ENCODE measurements at places on chromosomes 1 and 21.

DNA sequence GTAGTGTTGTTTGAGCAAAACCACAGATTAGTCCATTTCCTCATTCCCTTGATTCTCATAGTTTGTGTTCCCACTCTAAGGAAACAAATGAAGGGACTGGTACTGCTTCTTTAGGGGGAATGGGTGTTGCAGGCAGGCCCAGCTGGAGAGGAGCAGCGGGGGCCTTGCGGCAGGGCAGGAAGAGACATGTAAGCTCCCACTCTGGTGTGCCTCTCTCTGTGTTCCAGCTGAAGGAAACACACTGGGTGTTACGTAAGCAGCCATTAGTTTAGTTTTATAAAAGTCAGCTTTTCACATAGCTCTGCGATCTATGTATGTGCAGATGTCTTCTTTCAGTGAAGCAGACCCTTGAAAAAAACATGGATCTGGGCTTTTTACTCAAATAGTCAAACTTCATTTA lies 99.5 kb downstream of the CACHD1 start:
- DNase-seq, result no peak

GRCh38 chr1:161114556-161114955 lies 3.3 kb downstream of the PFDN2 start:
- no peak for DNase-seq

- DNase-seq, result no peak
Observed at GRCh38 chr1:180000575-180000974, 46.0 kb downstream of the CEP350 start.

DNA sequence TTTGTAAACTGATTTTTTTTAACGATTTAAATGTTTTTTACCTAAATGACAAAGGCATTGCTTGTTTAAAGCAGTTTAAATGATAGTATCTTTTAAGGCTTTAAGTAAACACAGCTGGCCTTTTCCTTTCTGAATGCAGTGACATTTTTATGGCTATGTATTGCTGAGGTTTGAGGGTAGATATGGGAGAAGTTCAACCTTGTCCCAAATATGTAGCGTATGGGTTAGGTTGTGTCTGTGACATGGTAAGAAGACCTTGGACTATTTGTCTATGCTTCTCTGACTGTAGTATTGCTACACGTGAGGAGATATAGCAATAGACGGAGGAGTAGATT lies 32.5 kb downstream of the PKNOX1 start:
- DNase-seq, result no peak

- DNase-seq, result no peak
Observed at GRCh38 chr21:34960687-34961086, 88.4 kb downstream of the RUNX1 start.

DNA sequence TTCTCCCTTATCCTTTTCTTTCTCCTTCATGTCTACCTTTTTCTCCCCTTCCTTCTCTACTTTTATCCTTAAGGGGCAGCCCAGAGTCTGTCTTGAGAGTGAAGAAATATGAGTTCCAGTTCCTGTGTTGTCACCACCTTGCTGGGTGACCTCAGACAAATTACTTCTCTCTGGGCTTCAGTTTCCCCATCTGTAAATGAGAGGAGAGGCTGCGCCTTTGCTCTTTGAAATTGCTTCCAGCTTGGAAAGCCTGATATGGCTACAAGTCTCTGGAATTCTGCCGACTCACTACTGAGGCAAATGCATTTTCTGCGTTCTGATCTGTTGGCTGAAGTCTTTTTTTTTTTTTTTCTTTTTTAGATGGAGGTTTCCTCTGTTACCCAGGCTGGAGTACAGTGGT lies 119.2 kb downstream of the SYF2 start:
- no peak for DNase-seq

GRCh38 chr1:46333300-46334029 lies 7.1 kb upstream of the NSUN4 start:
- no peak for DNase-seq

- DNase-seq, result no peak
Observed at GRCh38 chr1:234111458-234112142, 207.1 kb downstream of the SLC35F3 start.

GRCh38 chr1:40265919-40266318 lies 7.9 kb downstream of the ZMPSTE24 start:
- no peak for DNase-seq

- DNase-seq, result no peak
Observed at GRCh38 chr1:54699936-54700525, 15.6 kb upstream of the TTC4 start.

DNA sequence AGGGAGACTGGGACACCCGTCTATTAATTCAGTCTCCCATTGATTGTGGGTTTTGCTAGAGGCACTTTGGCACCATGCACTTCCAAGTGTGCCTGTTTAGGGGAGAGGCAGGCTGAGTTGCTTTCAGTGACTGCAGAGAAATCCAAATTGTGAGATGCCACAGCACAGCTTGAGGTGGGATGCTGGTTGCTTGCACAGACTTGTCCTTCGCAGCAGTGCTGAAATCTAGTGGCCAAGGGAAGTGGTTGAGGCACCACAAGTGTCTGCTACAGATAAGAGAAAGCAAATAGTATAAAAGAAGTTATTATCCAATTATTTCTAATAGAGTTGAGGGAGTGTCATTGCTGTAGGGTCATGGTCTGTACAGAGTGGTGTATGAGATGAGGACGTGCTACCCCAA lies 40.0 kb upstream of the APP start:
- no peak for DNase-seq

- DNase-seq, result peak; percentile 58
Observed at GRCh38 chr21:45555251-45555556, 13.0 kb upstream of the SLC19A1 start.

DNA sequence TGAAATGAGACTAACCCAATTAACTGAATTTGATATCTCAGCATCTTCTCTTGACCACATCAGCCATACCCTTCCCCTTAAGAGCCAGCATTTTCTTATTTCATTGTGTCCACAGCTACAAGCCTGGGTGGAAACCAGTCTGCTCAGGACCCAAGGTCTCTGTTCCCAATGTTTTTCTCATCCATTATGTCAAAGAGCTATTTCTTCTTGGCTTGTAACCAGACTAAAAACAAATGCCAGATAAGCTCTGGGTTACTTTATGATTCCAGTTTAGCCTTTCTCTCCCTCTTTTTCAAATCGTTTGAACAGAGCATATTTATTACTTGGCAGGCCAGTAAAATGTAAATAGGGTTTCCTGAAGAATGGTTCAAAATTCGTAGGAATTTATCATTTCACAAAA lies 109.3 kb upstream of the SPATA6 start:
- no peak for DNase-seq

- DNase-seq, result no peak
Observed at GRCh38 chr1:5286244-5286643, 631.8 kb downstream of the AJAP1 start.

- no peak for DNase-seq
Observed at GRCh38 chr1:151476083-151476482, 16.8 kb upstream of the POGZ start.

DNA sequence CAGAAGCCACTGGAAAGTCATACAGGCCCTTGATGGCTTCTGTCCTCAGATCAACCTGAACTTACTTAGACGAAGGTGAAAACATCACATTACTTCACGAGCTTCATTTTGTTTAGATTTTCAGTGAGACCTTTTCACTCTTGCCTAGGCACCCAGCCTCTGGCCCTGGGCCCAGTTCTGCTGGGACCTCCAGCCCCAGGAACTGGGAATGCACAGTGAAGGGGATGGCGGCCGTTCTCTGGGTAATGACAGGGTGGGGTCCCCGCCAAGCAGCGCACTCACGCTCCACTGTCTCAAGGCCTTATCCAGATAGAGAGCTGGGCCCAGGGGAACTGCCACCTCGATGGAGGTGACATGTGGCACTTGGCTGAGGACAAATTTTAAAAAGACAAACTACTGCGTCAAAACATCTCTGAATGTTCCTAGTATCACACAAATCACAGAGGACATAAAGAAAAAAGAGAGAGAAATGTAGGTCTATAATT lies 54.8 kb downstream of the NPHP4 start:
- DNase-seq, result no peak

- no peak for DNase-seq
Observed at GRCh38 chr1:27005648-27006496, 6.8 kb downstream of the TENT5B start.

- no peak for DNase-seq
Observed at GRCh38 chr21:45202889-45203288, 84.8 kb downstream of the POFUT2 start.

DNA sequence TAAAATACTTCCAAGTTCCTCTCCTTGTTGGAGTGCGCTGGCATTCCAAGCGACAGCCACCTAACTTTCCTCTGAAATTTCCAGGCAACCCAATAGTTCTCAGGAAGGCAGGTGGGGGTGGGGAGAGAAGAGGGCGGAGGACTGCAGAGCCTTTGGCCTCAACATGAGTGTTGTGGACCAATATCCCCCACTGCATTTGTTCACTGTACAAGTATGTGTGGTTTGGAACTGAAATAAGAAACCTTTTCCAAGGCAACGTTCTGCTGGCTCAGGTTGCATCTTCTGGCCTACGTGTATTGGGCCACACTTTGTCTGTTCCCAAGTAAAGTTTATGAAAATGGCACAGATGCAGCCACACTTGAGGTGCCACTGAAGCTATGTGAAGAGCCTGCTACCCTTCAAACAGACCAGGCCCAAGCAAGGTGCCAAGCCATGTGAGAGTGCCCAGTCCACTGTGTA lies 153.4 kb downstream of the DHRS3 start:
- DNase-seq, result no peak

DNA sequence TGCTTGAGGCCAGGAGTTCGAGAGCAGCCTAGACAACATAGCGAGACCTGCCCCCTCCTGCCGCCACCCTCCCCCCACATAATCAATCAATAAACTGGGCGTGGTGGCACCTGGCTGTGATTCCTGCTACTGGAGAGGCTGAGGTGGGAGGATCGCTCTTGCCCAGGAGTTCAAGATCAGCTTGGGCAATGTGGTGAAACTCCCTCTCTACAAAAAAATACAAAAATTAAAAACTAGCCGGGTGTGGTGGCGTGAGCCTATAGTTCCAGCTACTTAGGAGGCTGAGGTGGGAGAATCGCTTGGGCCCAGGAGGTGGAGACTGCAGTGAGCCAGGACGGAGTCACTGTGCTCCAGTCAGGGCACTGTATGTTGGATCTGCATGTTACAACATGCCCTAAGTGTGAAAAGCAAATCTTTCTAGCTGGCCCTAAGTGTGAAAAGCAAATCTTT lies 7.0 kb upstream of the MDM4 start:
- no peak for DNase-seq

DNA sequence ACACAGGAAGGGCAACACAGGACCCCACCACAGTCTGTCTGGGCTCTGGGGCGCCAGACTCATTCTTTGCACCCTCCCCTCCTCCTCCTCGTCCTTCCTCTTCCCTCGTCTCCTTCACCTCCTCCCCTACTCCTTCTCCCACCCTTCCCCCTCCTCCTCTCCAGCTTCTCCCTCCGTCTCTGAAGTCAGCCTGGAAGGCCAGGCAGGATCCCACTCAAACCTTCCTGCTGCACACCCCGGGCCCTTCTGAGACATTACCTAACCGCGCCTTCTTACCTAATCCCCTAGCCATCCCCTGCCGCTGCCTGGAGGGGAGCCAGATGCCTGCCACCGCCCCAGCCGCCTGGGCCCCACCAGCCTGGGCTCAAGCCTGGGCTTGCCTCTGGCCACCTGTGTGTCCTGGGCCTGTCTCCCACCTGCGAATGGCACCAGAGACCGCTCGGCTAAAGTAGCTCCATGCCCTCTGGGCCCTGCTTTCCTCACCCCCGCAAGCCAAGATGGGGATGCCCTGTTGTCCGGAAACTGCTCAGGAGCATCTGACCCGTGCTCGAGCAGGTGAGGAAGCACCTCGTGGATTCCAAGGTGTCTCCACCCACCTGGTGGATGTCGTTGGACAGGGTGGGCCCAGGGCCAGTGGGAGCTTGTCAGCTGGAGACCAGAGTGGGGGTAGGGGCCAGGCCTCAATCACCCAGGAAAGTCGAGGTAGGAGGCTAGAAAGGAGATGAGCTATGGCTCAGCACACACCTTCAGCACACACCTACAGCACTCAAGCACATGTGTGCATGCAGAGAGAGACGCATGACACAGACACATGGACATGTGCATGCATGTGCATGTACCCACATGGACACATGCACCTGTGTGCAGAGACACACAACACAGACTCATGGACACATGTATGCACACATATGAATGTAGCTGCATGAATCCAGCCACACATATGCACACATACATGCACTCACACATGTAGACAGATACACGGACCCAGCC lies 31.9 kb downstream of the WNT9A start:
- DNase-seq, result no peak

DNA sequence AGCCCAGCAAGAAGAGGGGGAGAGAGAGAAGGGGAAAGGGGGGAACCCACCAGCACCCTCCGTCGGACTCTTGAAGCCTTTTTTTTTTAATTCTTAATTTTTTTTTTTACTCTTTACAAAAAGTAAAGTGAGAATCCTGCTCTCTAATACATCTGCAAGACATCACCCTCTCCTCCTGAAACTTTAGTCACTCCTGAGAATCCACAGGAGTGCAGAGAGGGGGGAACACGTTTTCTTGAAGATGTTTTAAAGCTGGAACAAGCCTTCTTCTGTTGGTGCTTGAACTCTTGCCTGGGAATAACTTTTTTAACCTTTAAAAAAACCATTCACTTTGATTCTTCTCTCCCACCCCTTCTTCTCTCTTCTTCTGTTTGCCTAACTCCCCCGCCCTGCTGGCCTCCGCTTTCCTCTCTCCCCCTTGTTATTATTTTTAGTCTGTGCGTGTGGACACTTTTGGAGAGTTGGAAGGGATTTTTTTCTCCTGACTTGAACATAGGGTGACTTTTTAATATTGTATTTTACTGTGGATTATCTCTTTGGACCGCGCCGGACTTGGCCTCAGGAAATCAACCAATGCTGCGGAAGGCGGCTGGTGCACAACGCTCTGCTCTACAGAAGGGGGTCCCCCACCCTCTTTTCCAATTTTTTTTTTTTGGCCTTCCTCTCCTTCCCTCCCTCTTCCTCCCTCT lies 383 bp upstream of the PRRX1 start:
- DNase-seq, result no peak

DNA sequence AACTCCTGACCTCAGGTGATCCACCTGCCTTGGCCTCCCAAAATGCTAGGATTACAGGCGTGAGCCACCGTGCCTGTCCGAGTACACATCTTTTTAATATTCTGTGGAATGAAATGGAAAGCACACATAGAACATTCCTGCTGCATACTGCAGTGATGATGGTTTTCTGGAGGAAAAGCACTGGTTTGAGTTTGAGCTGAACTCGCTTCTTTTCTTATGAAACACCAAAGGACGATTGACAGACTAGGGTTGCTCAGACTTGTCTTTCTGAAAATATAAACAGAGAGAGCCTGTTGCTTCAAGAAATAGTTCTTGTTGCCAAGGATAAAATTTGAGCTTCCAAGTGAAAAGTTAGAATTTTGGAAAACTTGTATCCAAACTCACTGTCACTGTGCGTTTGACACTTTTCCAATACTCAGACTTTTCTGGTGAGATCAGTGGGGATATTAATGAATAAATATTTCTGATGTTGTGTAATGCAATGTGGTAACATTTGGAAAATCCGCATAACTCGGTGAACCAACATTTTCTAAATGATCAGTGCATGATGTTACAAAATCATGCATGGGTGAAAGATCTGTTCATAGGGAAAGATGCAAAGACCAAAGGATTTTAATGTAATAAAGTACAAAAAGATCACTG lies 15.0 kb upstream of the ERMAP start:
- no peak for DNase-seq

- peak; percentile 85 for DNase-seq
Observed at GRCh38 chr1:1020000-1020404, at the start of gene AGRN. AGRN (plus strand) TSS chr1:1020120; CDS start chr1:1020173, 53 bp downstream.

- no peak for DNase-seq
Observed at GRCh38 chr21:46099476-46099875, 1.6 kb downstream of the COL6A2 start.

GRCh38 chr1:33057095-33057494 lies 20.4 kb upstream of the AK2 start:
- DNase-seq, result no peak

GRCh38 chr1:24254783-24255182 lies 64.4 kb upstream of the GRHL3 start:
- DNase-seq, result no peak
